ENCODE measurements at places on chromosomes 12 and 14.
A peak's percentile ranks its signal among the peaks of the same experiment; 100 is the strongest.

- no peak for DNase-seq
Observed at GRCh38 chr12:95709152-95709551, 81.4 kb downstream of the NTN4 start.

DNA sequence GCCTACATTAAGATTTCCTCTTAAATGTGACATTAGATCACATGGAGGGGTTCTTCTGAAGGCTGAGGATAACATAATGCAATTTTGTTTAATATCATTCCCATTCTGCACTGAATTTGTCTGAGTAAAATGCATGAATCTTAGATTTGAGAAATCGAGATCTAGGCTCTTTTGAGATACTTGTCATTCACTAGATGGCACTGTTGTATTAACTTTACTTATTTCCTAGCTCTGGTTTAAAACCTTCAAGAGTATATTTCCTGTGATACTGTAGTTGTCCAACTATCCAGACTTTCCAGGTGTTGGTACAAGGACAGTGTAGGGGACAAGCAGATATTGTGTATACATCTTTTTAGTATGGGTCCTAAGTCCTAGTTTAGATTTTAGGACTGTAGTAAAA is 91.7 kb upstream of the SEL1L start:
- DNase-seq, result peak; percentile 71

DNA sequence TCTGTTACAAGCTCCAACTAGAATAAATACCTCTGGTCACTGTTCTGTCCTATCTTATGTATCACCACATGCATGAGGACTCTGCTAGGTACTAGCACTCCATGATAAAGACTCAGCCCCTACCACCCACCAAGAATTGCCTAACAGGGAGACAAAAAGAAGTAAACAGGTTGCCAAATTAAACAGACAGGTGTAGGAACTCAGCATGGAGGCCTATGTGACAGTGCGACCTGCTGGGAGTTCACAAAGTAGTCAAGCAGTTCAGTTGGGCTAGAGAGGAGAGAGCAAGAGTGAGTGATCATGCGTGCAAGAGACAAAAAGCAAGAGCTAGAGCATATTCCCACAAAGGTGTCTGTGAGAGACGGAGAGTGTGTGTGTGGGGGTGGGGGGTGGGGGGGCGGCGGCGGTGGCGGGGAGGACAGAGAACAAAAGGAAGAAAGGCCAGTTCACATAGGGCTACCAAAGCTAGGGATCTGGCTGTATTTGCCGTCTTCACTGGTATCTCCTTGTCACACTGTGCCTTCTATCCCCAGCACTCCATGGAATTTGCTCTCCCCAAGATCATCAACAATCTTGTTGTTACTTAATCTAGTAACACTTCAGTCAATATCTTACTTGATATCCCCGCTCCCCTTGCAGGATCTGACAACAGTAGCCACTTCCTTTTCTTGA is 81.2 kb downstream of the SPPL3 start:
- DNase-seq, result no peak

GRCh38 chr12:11652351-11653040 is 3.0 kb downstream of the ETV6 start:
- peak; percentile 73 for DNase-seq

GRCh38 chr12:51590347-51591015 is 552 bp upstream of the SCN8A start:
- peak; percentile 78 for DNase-seq

DNA sequence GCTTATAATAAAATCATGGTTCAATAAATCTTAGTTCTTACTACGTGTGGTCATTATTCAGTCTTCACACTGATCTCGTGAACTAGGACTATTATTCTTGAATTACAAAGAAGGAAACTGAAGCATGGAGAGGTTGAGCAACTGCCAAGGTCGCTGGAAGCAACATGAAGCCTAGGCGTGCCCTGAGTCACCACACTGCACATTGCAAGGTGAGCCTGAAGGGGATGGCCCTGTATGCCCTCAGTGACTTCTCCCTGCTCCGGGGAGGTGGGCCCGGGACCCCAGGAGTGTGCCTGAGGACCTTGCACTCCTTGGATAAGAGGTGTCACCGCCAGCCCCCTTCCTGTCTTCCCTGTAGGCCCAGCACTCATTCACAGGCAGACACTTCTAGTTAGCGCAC is 161.6 kb downstream of the CACNA1C start:
- DNase-seq, result no peak
